AG08395 (cell line): ENCODE measurements at places on chromosomes 2 and 18.

- DNase-seq = peak; percentile 54
Observed at GRCh38 chr2:118973542-118973951, 31.6 kb downstream of the MARCO start.

DNA sequence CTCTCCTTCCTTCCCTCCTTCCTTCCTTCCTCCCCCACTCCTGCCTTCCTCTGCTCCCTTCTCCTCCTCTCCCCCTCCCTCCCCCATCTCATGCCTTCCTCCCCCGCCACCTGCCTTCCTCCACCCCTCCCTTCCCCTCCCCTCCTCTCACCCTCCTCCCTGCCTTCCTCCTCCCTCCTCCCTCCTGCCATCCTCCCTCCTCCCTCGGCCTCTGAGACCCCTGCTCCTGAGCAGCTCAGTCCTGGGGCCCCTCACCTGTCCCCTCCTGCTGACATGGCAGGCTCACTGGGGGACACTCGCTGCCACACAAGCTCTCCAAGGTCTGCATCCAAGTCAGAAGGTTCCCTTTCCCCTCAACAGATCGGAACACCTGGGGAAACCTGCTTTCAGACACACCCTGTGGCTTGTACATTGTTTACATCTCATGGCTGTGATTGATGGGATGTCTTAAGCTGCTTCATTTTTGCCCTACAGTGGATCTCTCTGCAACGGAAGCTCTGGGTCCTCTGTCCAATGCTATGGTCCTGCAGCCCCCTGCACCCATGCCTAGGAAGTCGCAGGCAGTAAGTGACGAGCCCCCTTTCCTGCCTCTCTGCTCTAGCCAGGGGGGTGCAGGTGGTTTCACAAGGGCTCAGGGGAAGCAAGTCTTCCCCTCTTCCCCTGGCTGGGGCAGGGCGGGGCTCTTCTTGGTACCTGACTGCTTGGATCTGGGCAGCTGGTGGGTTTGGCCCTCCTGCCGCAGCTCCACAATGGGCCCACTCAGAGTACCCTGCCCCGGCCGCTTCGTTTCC is 22.9 kb downstream of the ITGB1BP1 start:
- no peak for DNase-seq

DNA sequence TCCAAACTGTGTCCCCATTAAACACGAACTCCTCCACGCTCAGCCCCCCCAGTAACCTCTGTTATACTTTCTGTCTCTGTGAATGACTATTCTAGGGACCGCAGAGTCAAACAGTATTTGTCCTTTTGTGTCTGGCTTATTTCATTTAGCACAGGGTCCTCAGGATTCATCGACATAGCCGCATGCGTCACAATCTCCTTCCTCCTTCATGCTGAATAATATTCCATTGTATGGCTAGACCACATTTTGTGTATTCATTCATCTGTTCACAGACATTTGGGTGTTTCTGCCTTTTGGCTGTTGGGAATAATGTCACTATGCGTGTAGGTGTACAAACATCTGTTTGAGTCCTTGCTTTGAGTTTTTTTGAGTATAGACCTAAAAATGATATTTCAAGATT is 80.9 kb downstream of the SH3RF3 start:
- no peak for DNase-seq

- no peak for DNase-seq
Observed at GRCh38 chr2:224004105-224004695, 34.9 kb downstream of the SERPINE2 start.

- DNase-seq = no peak
Observed at GRCh38 chr2:177900082-177900481, 172.5 kb downstream of the PDE11A start.
